ENCODE measurements at places on chromosomes 1 and 21. TPM values are rescaled to one million over a fixed set of nuclear protein-coding genes. Genes with fewer than 3 reads are reported as not detected.

GRCh38 chr1:5571861-5572401, 420.3 kb downstream of the NPHP4 start:
- no peak for DNase-seq

GRCh38 chr21:46091118-46091517, 6.8 kb upstream of the COL6A2 start:
- no peak for DNase-seq

GRCh38 chr1:40886318-40887011, 24.3 kb upstream of the CITED4 start:
- no peak for DNase-seq

DNA sequence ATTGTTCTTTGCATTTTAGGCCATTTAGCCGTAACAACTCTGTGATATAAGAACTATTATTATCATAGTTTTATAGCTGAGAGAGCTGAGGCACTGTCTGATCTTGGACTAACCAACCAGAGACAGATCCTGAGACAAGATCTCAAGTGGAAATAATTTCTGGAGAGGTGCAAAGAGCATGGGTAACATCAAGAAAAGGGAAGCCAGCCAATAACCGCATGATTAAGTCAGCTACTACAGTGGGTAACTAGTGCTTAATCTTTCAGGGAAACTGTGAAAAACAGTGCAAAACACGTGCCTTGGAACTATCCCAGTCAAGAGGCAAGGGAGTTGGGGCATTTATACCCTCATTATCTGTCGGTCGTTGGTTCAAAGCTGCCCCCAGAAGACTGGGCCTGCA, 105.8 kb downstream of the OMA1 start:
- no peak for DNase-seq

- DNase-seq, result no peak
Measured at GRCh38 chr1:93014168-93014567, 52.9 kb upstream of the DIPK1A start.

DNA sequence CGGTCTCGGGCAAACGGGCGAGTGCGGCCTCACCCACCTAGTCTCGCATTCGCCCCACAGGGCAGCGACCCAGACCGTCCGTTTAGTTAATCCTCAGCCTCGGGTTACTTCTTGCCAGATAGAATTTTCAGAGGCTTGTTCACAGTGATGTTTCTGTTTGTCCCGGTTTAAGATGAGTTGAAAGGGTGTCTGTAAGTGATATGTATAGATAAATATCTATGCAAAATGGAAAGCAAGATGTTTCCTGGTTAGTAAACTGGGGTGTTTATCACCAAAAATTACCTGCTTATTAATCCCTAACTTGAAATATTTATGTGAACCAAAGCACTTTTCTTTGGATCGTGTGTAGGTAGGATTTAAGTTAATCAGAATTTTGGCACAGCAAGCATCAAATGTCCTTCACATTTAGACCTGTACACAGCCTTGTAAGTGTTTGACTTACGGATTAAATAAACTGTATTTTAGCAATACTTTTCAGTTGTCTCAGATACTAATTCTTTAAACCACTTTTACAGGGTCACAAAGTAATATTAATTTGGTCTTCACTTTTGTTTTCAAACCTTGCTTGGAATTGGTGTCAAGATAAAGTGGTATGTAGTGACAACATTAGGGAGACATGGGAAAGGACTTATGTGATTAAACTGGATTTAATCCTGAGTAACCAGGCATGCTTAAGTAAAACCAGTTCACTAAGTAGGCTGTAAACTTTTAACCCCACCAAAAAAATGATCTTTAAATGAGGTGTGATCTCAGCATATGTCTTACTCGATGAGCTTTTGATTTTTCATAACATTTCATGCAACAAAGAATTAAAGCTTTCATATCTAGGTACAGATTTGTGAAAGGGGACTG, 914 bp downstream of the ZNF326 start:
- no peak for DNase-seq

DNA sequence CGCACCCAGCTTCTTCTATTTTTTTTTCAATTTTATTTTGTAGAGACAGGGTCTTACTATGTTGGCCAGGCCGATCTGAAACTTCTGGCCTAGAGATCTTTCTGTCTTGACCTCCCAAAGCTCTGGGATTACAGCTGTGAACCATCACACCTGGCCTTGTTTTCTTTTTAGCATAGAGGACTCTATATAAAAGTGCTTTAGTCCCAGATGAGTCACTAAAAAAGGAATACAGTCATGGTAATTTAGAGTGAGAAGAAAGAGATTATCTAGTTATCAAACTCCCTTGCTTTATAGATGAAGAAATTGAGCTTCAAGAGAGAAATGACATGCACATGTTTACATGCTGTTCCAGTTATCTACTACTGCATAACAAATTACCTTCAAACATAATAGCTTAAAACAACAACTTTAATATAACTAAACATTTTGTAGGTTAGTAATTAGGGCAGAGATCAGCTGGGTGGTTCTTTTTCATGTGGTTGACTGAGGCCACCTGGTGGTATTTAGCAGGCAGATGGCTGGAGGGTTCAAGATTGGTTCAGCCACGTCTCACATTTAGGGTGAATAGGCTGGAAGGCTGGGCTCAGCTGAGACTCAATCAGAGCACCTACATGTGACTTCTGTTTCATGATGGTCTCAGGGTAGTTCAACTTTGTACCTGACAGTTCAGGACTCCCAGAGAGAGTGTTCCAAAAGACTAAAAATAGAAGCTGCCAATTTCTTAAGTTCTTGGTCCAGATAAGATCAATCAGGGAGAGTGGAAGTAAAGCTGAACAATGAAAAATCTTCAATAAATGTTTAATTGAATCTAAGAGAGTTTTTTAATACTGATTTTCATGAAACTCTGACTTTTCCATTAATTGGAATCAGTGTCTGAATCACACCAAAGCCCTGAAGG, 16.9 kb upstream of the MTF2 start:
- DNase-seq, result no peak

DNA sequence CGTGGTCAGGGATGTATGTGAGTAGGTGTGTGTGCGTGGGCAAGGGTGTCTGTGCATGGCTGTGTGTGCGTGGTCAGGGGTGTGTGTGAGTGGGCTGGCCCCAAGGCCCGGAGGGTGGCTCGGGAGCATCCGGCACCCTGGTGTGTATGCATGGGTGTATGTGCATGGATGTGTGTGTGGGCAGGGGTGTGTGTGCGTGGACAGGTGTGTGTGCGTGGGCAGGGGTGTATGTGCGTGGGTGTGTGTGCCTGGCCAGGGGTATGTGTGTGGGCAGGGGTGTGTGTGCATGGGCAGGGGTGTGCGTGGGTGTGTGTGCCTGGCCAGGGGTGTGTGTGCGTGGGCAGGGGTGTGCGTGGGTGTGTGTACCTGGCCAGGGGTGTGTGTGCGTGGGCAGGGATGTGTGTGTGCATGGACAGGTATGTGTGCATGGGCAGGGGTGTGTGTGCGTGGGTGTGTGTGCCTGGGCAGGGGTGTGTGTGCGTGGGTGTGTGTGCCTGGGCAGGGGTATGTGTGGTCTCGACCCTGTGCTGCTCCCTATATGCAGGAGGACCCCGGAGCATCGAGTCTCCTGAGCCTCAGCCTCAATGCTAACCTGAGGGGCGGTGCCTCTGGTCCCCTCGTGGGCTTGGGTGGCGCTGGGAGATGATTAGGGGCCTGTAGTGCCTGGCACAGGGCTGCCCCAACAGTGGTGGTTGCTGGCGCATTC, 16.3 kb downstream of the ARHGEF16 start:
- no peak for DNase-seq

DNA sequence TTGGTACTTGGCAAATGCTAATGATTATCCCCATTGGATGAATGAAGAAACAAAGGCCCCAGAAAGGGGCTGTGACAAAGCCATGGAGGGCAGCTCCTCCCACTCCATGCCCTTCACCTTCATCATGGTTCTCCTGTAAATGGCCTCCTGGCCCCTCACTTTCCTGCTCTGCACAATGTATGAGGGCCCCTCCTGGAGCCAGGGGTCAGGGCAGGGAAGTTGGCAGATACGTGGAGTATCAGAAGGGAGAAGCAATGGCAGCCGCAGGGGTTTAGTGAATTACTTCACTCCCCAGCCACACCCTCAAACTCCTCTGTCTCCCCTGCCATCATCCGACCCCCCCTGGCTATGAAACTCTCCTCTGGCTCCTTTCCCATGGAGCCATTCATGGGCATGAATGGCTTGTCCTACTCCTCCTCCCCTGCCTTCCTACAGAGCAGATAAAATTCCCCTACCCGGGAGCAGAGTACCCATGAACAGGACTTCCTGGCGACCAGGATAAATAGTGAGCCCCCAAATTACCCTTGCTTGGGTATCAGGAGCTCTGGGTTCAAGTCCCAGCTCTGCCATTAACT, 86.3 kb downstream of the CAMK2N1 start:
- DNase-seq, result no peak

DNA sequence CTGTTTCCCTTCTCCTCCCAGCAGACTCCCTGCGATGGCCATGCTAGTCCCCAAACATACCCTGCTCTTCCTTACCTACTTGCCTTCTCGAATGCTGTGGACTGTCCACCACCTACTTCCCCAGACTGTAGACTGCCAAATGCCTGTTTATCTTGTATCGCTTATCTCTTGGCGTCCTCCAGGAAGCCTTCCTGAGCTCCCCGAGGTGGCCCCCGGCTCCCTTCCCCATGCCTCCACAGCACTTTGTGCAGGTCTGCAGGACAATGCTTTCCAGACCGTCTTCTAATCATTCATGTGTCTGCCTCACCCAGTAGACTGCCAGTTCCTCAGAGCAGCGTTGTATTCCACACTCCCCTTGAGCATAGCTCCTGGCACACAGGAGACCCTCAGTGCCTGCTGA, 41.7 kb downstream of the RHBG start:
- no peak for DNase-seq

DNA sequence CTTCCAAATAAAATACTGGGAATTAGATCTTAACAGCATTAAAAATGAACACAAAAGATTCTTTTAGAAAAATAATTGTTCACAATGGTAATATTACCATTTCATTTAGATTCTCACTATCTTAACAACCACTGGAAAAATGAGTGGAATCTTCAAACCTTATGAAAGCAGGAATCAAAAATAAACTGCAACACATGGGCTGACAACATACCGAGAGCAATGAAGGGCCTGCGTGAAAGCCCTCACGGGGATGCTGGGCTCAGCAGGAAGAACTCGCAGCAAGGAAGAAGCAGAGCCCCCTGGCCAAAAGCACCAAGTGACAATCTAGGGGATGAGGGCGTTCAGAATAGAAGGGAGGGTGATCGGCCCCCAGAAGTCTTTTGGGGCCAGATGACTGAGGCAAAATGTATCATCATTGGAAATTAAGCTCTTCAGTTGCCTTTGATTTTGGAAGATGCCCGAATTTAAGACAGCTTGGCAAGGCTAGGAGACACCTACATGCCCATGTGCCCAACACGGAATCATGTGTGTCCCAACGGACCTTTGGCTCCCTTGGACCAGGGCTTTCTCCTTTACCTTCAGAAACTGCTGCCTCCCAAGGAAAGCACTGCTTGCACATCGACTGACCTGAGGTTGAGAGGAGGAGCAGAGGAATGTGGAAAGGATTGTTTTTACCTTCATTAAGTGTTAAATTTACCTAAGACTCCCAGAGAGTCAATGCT, 103.9 kb downstream of the TGFBR3 start:
- no peak for DNase-seq

- DNase-seq, result no peak
Measured at GRCh38 chr1:5485436-5485835, 506.8 kb downstream of the NPHP4 start.

GRCh38 chr21:45506836-45507522, 35.3 kb downstream of the SLC19A1 start:
- DNase-seq, result peak; percentile 56

DNA sequence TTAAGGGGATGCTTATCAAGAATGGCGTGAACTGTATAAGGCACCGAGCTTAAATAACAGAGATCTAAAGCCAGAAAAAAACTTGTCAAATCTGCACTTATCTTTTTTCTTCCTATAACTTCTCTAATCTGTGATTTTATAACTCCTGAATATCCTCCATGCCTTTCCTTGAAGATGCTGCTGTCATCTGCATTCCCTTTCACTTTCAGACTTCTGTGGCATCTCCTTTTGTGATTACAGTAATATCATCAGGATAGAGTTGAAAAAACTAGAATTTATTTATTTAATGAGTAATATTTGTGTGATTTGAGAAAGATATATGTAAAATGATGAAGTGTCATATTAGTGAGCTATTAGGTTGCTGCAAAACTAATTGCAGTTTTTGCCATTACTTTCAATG, 357.8 kb upstream of the PTBP2 start:
- DNase-seq, result no peak

- DNase-seq, result no peak
Measured at GRCh38 chr1:6967431-6968111, 182.3 kb downstream of the CAMTA1 start.

GRCh38 chr1:111769517-111770146, 13.9 kb downstream of the DDX20 start:
- DNase-seq, result no peak

GRCh38 chr21:15850645-15851044, 120.9 kb downstream of the USP25 start:
- no peak for DNase-seq

GRCh38 chr1:167082511-167083027, 7.6 kb downstream of the GPA33 start:
- no peak for DNase-seq

DNA sequence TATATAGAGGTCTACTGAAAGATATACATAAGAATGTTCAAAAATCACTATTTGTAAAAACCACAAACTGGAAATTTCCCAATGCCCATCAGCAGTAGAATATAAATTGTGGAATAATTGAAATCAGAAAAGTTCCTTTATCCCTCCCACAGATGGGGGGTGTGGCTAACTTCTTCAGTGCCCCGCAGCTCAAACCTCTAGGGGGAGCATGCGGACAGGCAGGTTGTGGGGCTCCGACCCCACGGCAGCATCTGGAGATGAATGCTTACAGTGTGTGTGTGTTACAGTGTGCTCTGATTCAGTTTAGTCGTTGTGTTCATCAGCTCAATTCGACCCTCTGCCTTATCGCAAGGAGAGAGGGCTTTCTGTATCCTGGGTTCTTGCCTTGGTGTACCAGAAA, 262.1 kb upstream of the LRRC7 start:
- no peak for DNase-seq

DNA sequence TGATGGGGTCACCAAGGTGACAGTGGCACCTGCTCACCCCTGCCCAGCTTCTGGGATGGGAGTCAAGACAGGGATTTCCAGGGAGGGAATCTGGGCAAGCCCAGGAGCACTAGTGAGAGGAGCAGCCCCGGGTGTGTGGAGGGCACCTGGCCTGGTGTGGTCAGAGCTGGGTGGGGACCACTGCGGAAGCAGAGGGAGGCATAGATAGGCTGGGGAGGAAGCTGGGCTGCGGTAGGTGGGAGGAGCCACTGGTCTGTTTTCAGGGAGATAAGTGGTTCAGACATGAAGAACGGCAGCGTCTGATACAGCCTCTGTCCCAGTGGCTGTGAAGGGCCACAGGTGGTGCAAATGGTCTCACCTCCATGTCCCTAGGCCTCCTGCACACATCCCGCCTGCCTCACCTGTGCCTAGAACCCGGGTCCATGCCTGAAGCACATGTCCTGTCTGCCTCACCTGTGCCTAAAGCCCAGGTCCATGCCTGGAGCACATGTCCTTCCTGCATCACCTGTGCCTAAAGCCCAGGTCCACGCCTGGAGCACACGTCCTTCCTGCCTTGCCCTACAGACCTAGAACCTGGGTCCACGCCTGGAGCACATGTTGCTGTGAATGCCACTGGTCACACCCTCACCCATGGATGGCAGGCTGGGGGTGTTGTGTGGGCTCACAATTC, 325.9 kb upstream of the AJAP1 start:
- no peak for DNase-seq

F13B gene
- total RNA-seq, result 46.0 TPM

IFI6 gene
- 36.4 TPM for total RNA-seq

ROR1 gene
- 0.43 TPM for total RNA-seq

GJA5 gene
- total RNA-seq, result 0.12 TPM

ADGRL4 gene
- total RNA-seq, result 3.0 TPM

ECM1 gene
- 15.7 TPM for total RNA-seq

Measured in right lobe of liver (tissue), 6 donors.